GM04504 (cell line): ENCODE measurements at places on chromosomes 3 and 15.

GRCh38 chr15:98612490-98613110 lies 35.7 kb upstream of the IGF1R start:
- no peak for DNase-seq

GRCh38 chr3:46852839-46853355 lies 10.3 kb downstream of the MYL3 start:
- DNase-seq: no peak

- no peak for DNase-seq
These were observed 33.4 kb downstream of the CD86 start for GRCh38 chr3:122088531-122088930.

DNA sequence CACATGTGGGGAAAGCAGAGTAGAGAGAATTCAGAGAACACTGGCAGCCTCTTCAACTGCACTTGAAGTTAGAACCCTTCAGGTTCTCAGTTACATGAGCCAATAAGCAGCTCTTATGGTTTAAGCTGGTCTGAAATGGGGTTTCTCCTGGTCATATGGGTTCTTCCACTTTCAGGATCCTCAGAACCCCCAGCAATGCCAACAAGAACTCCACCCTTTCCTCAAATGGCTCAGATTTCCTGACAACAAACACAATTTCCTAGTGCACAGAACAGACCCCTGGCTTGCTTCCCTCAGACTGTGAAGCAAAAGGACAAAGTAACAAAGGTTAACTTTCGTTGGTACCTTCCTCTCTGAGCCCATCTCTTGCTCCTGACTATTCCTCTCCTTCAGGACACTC lies 23.9 kb upstream of the FRMD4B start:
- DNase-seq: no peak

- DNase-seq: no peak
These were observed 1.2 kb upstream of the ABHD17C start for GRCh38 chr15:80693682-80694610.

DNA sequence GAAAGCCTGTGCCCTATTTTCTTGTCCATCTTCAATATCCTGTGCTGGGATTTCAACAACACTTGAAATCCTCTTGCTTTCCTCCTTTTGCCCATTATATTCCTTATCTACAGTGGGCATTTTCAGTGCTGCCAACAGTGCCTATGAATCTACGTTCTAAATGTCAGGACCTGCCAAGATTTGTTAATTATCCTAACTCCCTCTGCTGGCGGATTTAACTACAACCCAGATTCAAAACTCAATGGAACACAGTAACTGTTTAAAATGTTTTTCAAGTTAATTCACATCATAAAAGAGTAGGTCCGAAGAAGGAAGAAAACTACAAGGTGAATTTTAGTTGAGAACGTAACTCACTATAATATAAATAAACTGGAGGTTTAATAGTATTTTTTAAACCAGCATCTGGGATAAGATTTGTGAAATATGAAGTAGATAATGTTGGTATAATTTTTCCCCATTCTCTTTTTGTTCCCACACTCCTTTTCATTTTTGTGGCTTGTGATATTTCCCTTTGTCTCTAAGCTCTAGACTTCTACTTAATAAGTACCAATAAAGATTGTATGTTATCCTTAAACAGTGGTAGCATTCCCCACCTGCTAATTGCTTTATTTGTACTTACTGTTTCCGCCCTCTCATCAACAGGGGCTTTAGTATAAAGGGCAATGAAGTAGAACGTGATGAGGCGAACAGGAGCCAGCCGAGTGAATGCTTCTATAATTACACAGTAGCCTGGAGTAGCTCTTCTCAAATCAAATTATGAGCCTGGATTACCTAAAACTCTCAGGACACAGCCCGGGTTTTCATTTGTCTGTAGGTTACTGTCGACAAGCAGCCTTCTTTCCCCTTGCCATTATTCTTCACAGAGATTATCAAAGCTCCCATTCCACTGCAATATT lies 302.5 kb upstream of the ATP11B start:
- no peak for DNase-seq

- DNase-seq: no peak
These were observed 271.3 kb downstream of the PLOD2 start for GRCh38 chr3:145889730-145890129.

- DNase-seq: no peak
These were observed 231.0 kb upstream of the RASGRP1 start for GRCh38 chr15:38795471-38796245.

DNA sequence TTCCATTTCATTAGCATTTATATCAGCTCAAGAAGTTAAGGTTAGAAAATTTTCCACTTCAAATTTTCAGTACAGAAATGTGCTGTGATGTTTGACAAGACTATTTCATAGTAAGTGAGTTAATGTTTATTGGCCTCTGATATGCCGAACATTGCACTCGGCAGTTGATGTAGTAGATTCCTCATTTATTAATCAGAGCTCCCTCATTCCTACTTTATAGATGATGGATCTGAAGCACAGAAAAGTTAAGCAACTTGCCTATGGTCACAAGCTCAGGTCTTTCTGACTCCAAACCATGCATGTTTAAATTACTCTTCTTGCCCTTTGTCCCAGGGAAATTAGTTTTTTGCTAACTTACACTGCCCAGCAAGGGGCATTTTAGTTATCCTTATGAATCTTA lies 92.0 kb downstream of the ATG7 start:
- peak; percentile 28 for DNase-seq

GRCh38 chr3:79983118-79983517 lies 215.3 kb upstream of the ROBO1 start:
- no peak for DNase-seq

GRCh38 chr3:66253790-66254620 lies 33.2 kb downstream of the SLC25A26 start:
- peak; percentile 10 for DNase-seq

DNA sequence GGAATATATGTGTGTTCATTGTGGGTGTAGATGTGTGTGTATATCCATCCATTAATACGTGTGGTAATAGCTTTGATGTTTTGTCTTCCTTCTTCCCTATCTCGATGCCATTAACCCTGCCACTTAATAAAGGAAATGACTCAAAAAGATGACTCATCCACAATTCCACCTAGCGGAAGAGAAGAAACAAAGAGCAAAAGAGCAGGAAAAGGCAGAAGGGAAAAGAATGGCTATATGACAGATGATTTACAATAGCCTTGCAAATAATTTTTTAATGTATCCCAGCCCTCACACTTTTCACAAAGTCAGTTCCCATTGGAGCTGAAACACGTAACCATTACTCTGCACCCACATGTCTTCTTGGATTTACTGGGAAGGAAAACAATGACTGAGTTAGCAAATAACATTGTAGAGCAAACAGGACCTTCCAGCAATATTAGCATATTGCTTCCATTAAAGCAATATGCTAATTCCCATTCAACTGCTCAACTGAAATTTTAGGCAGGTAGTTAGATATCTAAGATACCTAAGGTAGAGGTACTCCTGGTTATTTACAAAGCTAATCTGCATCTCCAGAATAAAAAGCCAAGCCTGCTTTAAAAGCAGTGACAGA lies 197.2 kb downstream of the KCNAB1 start:
- DNase-seq: peak; percentile 33

GRCh38 chr3:171874251-171874681 lies 31.1 kb downstream of the TMEM212 start:
- DNase-seq: peak; percentile 91

DNA sequence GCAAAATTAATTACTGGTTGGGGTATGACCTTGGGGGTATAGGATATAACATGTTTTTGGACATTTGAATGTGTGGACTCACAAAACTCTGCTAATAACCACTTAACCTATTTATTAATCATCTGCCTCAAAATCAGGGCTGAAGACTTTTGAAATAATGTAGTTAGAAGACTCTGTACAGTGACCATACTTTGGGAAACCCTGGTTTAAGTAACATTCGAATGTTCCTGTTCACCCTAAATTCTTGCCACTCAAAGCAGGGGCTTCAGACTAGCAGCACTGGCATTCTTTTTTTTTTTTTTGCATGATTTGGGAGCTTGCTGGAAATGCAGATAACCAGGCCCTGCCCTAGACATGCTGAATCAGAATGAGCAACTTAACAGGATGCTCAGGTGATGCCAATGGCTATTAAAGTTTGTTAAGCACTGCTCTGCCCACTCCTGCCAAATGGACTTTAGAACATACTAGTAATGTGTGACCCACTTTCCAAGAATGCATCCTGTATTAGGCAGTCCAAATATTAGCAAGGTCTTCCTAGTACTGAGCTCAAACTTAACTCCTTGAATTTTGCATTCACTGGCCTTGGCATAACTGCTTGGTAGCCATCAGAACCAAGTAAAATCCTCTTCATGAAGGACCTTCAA lies 12.7 kb upstream of the ST3GAL6 start:
- DNase-seq: no peak
